ENCODE measurements at places on chromosomes 1 and 21.
A peak's percentile ranks its signal among the peaks of the same experiment; 100 is the strongest.

- DNase-seq: no peak
Measured at GRCh38 chr1:28296401-28297261, 32.2 kb upstream of the MED18 start.

GRCh38 chr1:110616587-110616986 lies 10.4 kb upstream of the KCNA2 start:
- DNase-seq: peak; percentile 38

DNA sequence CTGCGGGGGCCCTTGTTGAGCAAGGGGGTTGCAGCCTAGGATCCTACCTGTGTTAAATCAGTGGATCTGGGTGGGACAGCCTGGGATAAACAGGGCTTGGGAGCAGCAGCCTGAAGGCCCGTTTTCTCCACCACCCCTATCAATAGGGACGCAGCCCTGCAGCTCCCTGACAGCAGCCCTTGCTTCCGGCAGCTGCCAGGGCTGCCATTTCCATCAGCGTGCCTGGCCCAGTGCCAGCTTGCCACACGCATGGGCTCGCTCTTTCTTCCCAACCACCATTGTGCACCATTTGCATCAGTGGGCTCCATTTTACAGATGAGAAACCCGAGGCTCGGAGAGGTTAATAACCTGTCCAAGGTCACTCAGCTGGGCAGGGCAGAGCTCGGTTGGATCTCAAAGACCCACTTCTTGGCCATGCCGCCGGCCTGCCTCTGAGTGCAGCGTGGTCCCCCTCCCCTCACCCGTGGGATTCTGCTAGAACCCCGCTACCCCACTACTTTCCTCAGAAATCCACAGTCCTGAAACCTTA lies 3.8 kb downstream of the WNT4 start:
- DNase-seq: no peak

GRCh38 chr1:16252912-16253311 lies 15.9 kb upstream of the CPLANE2 start:
- DNase-seq: no peak

DNA sequence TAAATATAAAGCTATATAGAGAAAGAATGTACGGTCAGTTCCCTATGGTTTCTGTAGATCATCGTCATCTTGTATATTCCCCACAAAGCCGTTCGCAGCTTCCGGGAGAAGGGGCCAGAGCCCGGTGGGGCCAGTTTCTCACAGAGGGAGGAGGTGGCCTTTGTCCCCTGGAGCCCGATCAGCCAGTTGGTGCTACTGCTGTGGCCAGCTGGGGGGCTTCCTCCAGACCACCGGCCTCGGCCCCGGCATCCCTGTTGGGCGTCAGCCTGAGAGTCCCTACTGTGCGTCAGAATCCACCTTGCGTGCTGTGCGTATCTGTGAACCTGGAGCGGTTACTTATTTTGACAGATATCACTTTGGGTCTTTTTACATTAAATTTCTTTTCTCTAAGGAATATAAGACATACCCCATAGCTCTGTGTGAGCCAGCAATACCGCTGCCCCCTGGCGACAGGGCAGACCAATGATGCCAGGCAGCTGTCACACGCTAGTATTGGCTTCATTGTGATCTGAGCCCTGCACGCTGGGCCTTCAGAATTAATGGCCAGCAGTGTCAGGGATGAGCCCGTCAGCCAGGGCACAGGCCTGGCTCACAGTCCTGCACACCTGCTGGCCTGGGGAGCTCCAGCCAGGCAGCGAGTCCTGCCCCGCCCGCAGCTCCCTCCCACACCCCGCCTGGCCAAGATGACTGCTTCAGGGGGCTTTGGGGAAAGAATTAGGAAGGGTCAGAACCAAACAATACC lies 145.9 kb downstream of the PGBD5 start:
- DNase-seq: no peak

DNA sequence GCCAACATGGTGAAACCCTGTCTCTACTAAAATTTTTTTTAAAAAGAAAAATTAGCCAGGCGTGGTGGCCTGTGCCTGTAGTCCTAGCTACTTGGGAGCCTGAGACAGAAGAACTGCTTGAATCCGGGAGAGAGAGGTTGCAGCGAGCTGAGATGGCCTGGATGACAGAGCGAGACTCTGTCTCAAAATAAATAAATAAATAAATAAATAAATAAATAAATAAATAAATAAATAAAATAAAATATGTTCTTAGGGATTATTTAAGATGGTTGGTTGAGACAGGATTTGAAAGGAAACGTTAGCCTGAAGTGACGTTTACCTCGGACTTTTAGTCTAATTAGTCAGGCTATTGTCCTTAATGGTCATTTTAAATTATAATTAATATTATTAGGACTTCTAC lies 88.5 kb upstream of the CHRM3 start:
- no peak for DNase-seq

DNA sequence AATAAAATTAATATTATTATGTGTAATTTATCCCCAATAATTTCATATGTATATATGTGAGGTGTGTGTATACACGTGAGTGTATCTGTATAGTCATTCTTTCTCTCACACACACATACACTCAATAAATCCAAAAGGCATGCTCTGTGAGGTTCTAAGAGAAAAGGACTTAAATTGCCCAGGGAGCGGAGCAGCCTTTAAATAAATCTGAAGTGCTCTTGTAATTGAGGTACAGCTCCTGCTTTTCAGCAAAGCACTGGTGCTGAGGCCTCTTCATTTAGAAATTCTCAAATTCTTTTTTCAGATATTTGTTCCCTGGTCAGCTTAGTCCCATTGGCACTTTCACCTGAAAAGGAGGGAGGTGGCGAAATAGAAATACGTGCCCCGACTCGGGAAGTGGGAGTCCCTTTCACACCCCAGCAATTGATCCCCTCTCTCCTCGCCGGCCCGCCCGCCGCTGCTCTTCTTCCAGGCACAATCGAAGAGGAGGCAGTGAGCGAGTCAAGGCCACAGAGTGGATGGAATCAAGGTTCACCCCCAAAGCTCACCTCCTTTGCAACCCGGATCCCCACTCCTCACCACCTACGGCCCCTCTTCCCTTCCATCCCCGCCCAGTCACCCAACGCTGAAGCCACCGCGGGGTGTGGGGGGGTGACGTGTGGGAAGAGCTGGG lies 944 bp downstream of the PLPPR5 start:
- DNase-seq: no peak

GRCh38 chr1:82587371-82587770 lies 786.6 kb downstream of the ADGRL2 start:
- DNase-seq: no peak

DNA sequence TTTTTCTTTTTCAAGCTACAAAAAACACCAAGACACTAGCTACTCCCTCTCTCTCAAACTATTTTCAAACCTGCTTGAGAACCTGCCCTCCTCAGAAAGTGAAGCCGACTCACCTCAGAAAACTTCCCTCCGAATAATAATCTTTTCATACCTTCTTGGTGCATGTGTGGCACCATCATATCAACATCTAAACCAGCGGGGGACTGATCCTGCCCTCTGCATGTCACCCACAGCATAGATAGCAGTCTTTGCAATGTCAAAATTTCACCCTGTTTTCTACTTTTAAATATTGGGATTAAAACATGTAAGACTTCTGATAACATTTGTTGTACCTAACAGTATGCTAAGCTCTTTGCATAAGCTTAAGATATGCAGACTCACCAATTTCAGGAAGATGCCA lies 1260.3 kb downstream of the PLA2G4A start:
- DNase-seq: no peak

- no peak for DNase-seq
Measured at GRCh38 chr1:22755641-22756040, 45.0 kb downstream of the EPHB2 start.

GRCh38 chr21:14917762-14918161 lies 147.0 kb downstream of the NRIP1 start:
- DNase-seq: no peak

GRCh38 chr1:26972390-26972789 lies 12.1 kb upstream of the KDF1 start:
- no peak for DNase-seq

DNA sequence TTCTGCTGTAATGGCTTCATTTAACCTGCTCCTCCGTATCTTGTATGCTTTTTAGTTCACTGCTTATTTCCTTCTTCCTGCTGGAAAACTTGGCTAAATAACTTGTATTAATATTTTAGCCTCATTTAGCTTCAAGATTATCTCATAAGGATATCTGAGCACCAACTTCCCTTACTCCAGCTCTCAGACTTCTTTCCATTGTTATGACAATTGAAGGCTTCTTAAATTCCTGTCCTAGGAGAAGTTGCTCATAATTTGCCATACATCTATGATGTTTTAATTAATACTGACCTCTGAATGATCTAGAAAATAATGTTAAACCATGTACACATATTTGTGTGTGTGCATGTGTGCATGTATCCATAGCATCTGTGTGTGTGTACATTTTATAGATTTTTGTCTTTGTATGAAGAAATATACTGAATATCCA lies 1524.4 kb upstream of the TPTE start:
- no peak for DNase-seq

- no peak for DNase-seq
Measured at GRCh38 chr1:238487931-238488330, 597.2 kb upstream of the ZP4 start.

DNA sequence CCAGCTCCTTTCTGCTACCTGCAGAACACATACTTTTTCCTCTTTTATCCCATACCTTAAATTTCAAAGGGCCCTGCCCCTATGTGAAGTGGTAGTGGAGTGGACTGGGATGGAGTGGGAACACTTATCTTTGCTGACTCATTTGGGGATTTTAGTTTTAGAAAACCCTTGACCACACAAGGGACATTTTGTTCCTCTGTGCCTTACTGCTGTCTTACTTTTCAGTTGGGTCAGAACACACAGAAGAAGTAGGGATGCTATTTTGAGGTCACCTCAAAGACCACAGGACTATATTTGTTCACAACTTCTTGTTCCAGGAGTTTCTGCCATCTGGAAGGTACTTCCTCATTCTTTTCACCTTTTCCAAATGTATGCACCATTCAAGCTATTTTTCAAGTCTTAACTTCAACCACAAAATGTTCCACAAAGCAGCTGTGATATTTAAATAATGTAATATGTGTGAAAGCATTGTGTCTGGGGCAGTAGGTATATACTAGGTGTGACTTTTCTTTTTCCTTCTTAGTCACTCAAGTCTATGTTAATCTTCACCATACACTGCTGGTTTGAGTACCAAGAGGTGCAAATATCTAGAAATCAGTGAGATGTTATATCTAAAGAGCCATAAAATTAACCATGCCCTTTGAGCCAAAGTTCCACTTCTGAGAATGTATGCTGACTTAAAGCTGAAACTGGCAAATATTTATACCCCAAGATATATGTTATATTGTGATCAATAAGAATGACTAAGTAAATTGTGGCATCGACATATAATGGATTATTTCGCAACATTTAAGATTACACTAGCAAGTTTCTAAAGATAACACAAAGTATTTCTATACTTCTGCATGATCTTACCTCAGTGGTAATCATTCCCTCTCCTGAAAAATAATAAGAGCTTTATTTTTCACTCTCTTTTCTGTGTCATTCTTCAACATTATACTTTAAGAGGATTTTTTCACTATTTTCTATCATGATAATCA lies 308.5 kb downstream of the MRPL39 start:
- no peak for DNase-seq
